Right renal cortex interstitium (tissue), 3 donors: ENCODE measurements at places on chromosomes 1 and 21. TPM values are rescaled to one million over a fixed set of nuclear protein-coding genes. Genes with fewer than 3 reads are reported as not detected.

MYBPH gene
- 0.08 TPM for polyA plus RNA-seq

MYOM3 gene
- polyA plus RNA-seq: 23.6 TPM

IGSF3 gene
- polyA plus RNA-seq: 29.7 TPM

TAF13 gene
- polyA plus RNA-seq: 58.3 TPM

IL22RA1 gene
- polyA plus RNA-seq: 3.8 TPM

MYOC gene
- 0.39 TPM for polyA plus RNA-seq

BOLA1 gene
- polyA plus RNA-seq: 17.5 TPM

SELL gene
- polyA plus RNA-seq: 3.9 TPM

SPATA21 gene
- polyA plus RNA-seq: 0.08 TPM

SPRR3 gene
- polyA plus RNA-seq: not detected

DNA sequence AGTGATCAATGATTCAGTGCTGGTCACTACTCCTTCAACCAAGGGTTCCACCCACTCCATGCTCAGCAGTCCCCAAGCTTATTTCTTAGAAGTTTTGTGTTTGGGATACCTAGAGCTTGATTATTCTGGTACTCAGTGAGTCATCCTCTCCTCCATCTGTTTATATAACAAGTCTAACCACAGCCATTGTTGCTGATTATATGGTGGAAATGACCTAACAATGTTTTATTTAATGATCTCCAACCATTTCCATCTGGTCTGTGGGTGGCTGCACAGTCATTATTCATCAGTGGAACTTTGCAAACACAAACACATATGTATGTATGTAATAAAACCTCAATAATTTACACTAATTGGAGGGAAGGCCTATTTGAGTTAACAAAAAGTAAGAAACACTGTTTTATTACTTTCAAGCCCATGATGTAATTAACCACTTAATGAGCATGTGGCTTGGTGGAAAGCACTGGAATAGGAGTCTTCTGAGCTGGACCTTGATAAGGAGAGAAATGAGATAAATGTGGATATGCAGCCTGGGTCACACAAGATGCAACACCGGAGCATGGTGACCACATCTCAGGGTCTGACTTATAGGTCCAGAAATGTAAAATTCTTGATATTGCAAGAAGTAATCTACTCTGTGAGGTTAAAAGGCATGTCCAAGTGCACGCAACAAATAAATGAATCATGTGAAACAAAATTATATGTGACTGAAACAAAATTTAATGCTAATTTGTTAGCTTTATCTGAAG lies 99.0 kb upstream of the WLS start:
- DNase-seq: no peak

- no peak for DNase-seq
These were observed 17.4 kb downstream of the BMP8A start for GRCh38 chr1:39508857-39509305.

- DNase-seq: no peak
These were observed 44.0 kb downstream of the TRIM62 start for GRCh38 chr1:33137800-33138199.

GRCh38 chr1:26851106-26851684 lies 11.8 kb upstream of the SFN start:
- DNase-seq: no peak

DNA sequence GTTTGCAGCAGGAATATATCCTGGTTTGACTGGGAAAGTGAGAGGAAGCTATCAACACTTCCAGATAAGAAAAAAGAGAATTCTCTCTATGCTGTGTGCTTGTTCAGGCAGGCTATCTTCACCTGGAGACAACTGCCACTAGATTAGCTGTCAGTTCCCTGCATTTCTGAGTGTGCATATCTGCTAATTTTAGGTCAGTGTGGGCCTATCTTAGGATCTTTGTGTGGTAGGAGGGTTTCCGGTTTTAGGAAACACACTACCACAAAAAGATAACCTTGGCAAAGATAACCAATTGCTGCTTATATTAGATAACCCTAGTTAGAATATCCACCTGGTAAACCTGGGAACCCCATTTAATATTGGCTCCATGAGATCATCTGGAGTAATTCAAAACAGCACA lies 22.5 kb upstream of the GBP5 start:
- no peak for DNase-seq

GRCh38 chr1:155005076-155006011 lies 2.7 kb downstream of the ZBTB7B start:
- DNase-seq: no peak

- DNase-seq: no peak
These were observed 56.0 kb downstream of the OLFML3 start for GRCh38 chr1:114035304-114035700.

DNA sequence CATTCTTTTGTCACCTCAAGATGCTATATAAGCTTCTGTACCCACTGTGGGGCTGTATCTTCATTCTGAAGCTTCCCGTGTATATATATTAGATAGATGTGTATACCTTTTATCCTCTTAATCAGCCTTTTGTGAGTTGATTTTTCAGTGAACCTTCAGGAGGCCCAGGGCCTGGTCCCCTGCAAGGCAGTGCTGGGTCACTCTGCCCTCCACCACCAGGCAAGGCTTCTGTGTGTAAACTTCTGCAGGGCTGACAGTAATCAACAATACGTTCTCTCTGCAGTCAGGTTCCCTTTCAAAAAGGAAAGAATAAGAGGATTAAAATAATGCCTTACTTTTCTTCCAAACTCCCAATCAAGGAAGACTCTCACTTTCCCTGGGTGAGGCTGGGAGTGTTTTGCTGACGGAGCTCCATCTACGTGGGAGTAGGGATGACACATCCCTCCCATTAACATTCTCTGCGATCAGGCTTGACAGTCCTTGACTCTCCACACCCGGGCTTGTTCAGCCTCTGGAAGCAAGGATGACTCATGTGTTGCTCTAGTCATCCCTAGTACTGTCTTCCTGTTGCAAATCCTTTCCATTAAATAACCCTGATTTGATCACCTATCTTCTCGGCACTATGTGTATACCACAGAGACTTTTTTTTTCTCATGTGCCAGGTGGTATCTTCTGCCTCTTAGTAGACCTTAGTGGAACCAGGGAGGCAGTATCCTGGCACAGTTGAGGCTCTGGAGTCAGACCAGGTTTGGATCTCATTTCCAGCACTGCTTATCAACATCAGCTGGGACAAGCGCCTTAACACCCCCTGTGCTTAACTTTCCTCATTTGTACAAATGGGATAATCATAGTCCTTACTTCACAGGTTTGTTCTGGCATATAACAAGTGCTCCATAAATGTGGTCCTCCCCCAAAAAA lies 70.3 kb upstream of the KCNK1 start:
- peak; percentile 8 for DNase-seq

DNA sequence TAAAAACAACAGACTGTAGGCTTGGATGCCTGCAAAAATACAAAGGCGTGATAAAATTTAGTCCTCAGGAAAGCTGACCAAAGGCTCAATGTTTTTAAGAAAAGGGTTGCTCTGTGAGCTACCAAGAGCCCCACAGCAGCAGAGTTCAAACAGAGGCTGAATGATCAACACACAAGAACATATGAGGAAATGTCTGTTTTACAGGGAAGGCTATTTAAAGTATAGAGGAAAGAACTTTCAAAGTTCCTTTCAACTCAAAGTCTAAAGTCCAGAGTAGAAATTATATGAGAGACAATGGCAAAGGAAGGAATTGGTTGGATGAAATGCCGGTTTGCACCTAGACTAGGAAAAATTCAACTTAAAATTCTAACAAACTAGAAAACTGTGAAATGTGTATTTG lies 8.6 kb downstream of the CLSTN1 start:
- no peak for DNase-seq

DNA sequence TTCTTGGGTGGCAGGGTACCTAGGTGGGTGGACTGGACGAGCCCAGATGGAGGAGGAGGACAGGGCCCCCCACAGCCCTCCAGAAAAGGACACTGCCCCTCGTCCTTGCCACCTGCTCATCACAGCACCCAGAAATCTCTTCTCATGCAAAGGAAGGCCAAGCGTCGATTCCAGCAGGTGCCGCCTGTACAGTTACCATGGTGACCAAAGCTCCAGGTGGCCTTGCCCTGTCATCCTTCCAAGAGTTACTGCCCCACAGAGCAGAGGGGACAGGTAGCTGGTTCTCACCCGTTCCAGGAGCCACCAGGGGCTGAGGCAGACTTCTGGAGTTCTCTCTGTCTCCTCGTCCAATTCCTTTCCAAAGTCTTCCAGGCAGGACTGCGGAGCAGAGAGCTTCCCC lies 119.9 kb upstream of the VAMP3 start:
- DNase-seq: no peak

DNA sequence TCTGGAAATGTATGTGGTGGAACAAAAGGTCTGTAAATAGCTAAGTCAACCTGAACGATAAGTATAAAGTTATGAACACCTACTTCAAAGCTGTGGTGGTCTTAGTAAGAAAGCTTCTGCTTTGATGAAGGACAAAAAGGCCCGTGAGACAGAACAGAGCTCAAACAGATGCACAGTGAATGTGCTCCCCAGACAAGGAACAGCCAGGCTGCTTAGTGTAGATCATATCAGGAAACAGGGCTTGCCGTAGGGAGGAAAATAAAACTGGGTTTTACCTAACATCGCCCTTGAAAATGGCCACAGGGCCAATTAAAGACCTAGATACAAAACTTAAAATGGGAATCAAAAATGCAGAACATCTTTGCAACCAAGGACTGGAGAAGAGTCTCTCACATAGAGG lies 40.2 kb downstream of the PRSS38 start:
- no peak for DNase-seq
